NCI-H524 (cell line): ENCODE measurements at places on chromosomes 3 and 15.

- DNase-seq, result no peak
Measured at GRCh38 chr3:102571720-102572384, 137.0 kb downstream of the ZPLD1 start.

GRCh38 chr3:120475722-120476377 is 25.1 kb upstream of the FSTL1 start:
- peak; percentile 80 for DNase-seq

GRCh38 chr3:191628571-191628970 is 167.6 kb downstream of the PYDC2 start:
- no peak for DNase-seq

- no peak for DNase-seq
Measured at GRCh38 chr3:144966560-144966959, 994.9 kb downstream of the DIPK2A start.

- no peak for DNase-seq
Measured at GRCh38 chr3:24303057-24303754, 191.4 kb downstream of the THRB start.

DNA sequence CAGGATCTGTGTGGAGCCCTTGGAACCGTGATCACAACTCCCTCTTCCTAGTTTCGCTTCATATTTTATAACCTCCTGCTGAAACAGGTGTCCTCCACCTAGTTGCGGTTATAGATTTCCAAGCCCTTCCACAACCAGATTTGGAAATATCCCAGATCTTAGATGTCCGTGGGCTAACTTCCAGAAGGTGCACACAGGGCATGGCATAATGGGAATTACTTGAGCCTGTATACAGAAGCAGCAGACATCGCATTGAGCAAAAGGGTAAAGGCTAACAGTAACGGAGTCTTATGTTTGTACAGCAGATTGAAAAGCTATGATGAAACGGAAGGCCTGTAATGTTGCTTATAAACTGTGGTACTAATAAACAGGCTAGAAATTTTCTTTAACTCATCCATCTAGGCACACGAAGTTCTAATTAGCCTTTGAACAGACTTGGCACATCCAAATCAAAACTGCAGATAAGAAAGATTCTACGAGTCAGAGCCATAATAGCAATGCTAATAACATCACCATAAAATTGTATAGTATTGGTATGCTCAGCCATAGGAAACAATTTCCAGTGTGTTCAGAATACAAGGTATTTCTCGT is 1.2 kb upstream of the USF3 start:
- no peak for DNase-seq

DNA sequence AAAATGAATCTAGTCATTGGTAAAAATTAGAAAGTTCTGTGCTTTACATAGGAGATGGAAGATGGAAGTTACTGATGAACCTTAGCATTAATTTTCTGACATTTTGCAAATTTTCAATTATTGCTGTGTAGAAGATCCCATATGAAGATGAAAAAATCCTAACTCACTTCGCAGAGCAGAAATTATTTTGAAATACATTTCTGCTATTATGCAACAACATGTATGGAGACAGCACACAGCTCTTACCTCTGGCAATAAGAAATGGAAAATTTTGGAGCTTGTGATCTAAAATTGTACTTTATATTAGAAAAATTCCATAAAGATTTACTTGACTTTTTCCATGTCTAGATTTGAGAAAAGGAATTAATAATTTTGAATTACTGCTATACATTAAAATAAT is 177.9 kb downstream of the WDR72 start:
- DNase-seq, result no peak

DNA sequence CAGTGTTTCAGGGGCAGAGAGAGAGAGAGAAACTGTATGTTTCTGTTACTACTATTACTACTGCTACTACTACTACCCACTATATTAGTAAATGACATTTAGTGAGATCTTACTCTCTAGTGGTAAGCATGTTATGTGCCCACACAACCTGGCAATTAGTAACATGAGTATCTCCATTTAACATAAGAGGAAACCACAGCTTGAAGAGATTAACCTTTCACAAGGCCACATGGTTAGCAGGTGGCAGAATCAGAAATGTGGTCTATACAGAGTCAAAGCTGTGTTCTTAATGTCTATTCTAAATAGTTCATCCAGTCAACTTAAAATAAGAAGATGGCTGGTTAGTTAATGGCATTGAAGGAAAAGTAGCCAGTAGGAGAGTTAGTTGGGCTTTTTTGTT is 961.6 kb downstream of the MCTP2 start:
- no peak for DNase-seq

DNA sequence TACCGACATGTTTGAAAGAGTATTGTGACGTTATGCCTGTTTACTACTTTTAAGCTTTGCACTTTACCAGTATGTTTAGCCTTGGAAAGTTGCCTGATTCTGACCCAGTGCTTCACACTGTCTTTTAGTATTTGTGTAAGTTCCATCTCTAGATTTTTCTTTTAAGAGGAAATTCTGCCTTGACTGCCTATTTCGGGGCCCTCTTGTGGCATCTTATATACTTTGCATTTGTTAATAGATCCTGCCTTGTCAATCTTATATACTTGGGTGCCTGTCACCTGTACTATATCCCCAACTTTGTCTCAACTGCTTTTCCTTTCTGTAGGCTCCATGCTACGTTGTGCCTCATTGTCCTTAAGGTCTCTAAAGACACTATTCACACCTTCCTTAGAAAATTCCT is 244.6 kb downstream of the STXBP5L start:
- no peak for DNase-seq

GRCh38 chr3:102113421-102114041 is 264.2 kb downstream of the NFKBIZ start:
- no peak for DNase-seq

- no peak for DNase-seq
Measured at GRCh38 chr15:101560722-101561583, 71.4 kb upstream of the PCSK6 start.

- DNase-seq, result no peak
Measured at GRCh38 chr3:127491909-127492308, 98.6 kb downstream of the TPRA1 start.

DNA sequence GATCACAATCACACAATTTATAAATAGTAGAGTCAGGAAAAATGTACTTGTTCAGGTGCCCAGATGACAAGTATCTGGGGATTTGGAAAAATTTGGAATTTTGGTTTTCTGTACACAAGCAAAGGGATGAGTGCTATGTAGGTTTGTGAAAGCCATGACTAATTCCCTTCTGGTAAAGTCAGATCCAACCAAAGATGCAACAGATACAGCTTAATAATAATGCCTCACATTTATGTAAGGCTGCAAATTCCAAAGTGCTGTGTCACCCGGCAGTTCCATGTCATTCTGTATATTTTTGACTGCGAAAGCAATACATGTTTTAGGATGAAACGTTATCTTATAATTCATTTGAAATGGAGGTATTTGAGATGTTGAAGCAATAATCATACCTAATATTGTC is 102.7 kb upstream of the AGBL1 start:
- DNase-seq, result no peak

- no peak for DNase-seq
Measured at GRCh38 chr3:195771646-195772300, 40.0 kb downstream of the MUC4 start.

DNA sequence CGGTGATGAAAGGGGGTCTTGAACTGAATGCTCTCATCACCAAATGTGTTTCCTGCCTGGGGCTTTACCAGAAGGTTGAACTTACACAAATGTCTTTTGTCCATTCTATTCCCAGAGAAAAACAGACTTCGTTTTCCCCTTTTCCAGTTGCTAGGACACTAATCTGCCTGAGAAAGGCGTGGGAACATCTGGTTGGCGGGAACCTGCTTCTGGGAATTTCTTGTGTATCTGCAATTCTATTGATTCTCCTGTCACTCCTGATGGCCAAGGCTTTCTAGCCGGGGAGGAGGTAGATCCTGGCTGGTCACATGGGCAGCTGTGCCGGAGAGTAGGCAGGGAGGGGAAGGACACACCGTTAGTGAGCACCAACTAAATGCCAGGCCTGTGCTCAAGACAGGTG is 31.1 kb upstream of the CCDC174 start:
- no peak for DNase-seq
